ENCODE measurements at places on chromosomes 7 and 10.

GRCh38 chr10:130729876-130730275 lies 581.6 kb downstream of the TCERG1L start:
- no peak overlapping the region for H3K4me3 ChIP-seq
- no peak overlapping the region for H3K27ac ChIP-seq
- DNase-seq = no peak

- no peaks in the 10 kb centered on the region for H3K36me3 ChIP-seq
- H3K27ac ChIP-seq = no peak overlapping the region
- peaks cover 7% of the 10 kb centered on the region for H3K27me3 ChIP-seq
- no peaks in the 10 kb centered on the region for H3K4me1 ChIP-seq
- no peak for DNase-seq
These were observed 22.2 kb upstream of the EXOC4 start for GRCh38 chr7:133230591-133231194.

- H3K4me1 ChIP-seq = no peaks in the 10 kb centered on the region
- no peak for DNase-seq
- no peaks in the 10 kb centered on the region for H3K27me3 ChIP-seq
- H3K4me3 ChIP-seq = no peak overlapping the region
- H3K36me3 ChIP-seq = no peaks in the 10 kb centered on the region
These were observed 10.8 kb downstream of the CHST15 start for GRCh38 chr10:124082555-124082954.

DNA sequence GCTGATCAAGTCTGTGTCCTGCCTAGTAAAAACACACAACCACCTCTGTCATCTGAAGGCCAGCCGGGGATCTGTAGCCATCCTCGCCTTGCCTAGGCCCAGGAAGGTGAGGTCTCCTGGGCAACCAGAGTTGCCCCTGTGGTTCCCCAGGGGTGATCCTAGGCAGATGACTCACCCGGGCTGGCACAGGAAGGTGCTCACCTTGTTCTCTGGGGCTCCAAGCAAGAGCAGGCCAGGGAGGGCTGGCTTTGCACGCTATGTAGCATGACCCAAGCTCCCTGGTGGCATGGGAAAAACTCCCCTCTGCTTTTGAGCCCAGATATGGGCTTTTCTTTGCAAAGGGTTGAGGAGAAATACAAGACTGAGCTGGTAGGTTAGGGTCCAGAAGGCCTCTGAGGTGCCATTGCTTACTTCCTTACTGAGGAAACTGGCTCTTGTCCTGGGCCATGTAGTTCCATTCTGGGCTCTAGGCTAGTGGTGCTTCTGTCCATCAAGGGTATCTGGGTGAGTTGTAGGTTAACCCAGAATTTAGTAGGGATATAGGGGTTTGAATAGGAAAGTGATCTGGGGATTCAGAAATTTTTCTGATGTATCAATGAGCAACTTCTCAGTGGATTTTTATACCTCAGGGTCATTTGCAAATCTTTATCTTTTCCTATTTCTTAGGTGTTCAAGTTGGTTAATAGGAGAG lies 112.0 kb downstream of the NT5C2 start:
- H3K36me3 ChIP-seq = no peaks in the 10 kb centered on the region
- no peak for DNase-seq
- H3K4me1 ChIP-seq = no peaks in the 10 kb centered on the region
- no peak overlapping the region for H3K4me3 ChIP-seq
- no peak overlapping the region for H3K27ac ChIP-seq
- no peaks in the 10 kb centered on the region for H3K27me3 ChIP-seq

- H3K36me3 ChIP-seq = no peaks in the 10 kb centered on the region
- DNase-seq = no peak
- H3K4me1 ChIP-seq = no peaks in the 10 kb centered on the region
- H3K27me3 ChIP-seq = peaks cover 8% of the 10 kb centered on the region
These were observed 525.7 kb downstream of the KCNMA1 start for GRCh38 chr10:77111611-77112550.

GRCh38 chr10:85979598-85979997 lies 387.0 kb downstream of the GRID1 start:
- peaks cover 2% of the 10 kb centered on the region for H3K27me3 ChIP-seq
- no peak overlapping the region for H3K4me3 ChIP-seq
- H3K36me3 ChIP-seq = no peaks in the 10 kb centered on the region
- DNase-seq = no peak
- H3K27ac ChIP-seq = no peak overlapping the region

- no peak for DNase-seq
- peaks cover 2% of the 10 kb centered on the region for H3K27me3 ChIP-seq
- H3K27ac ChIP-seq = no peak overlapping the region
- H3K4me3 ChIP-seq = no peak overlapping the region
These were observed 74.1 kb upstream of the PTPRZ1 start for GRCh38 chr7:121798896-121799295.

DNA sequence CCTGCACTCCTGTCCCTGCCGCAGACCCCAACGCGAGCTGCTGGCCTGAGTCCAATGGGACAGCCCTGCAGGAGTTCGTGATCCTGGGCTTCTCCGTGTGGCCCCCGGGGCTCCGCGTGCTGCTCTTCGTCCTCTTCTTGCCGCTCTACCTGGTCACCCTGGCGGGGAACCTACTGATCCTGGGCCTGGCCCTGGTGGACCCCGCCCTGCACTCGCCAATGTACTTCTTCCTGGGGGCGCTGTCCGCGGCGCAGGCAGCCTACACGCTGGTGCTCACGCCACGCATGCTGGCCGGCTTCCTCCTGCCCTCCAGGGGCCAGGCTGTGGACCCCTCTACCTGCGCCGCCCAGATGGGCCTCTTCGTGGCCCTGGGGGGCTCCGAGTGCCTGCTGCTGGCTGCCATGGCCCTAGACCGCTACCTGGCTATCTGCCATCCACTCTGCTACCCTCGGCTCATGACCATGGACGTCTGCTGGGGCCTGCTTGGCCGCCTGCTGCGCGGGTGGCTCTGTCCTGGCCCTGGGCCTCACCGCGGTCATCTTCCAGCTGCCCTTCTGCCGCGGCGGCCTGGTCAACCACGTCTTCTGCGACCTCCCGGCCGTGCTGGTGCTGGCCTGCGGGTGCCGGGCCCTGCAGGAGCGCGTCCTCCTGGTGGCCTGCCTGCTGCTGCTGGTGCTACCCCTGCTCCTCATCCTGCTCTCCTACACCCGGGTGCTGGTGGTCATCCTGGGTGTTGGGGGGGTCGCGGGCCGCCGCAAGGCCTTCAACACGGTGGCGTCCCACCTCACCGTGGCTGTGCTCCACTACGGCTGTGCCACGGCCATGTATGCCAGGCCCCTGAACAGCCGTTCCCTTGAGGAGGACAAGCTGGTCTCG lies 71.7 kb downstream of the RBAK start:
- no peak for DNase-seq
- peaks cover 2% of the 10 kb centered on the region for H3K27me3 ChIP-seq
- H3K4me1 ChIP-seq = no peaks in the 10 kb centered on the region
- peaks cover 2% of the 10 kb centered on the region for H3K36me3 ChIP-seq
- no peak overlapping the region for H3K4me3 ChIP-seq

DNA sequence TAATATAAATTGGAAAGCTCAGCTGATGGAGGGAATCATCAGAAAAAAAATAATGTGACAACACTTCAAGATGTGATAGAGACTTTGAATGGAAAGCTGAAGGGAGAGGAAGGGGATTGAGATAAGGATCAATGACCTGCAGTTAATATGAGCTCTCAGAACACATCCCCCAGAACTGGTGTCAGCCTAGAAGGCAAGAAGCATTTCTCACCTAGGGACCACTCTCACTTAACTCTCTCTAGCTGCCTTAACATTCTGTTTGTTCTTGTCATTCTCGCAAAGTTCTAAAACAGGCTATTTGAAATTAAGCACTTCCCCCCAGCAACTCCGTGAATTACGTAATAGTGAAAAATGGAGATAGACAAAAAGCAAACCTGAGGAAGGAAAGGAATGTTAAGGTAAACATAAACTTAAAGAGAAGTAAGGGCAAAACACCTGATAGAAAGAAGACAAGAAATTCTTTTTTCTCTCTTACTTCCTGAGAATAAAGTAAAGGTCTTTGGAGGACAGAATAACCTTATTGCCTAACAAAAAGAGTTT lies 1.2 kb upstream of the MPP7 start:
- no peaks in the 10 kb centered on the region for H3K27me3 ChIP-seq
- no peaks in the 10 kb centered on the region for H3K36me3 ChIP-seq
- peak overlapping the region; percentile 93 for H3K4me3 ChIP-seq
- H3K4me1 ChIP-seq = peaks cover 55% of the 10 kb centered on the region
- H3K27ac ChIP-seq = peak overlapping the region; percentile 98

- H3K4me1 ChIP-seq = peaks cover 9% of the 10 kb centered on the region
- no peak overlapping the region for H3K27ac ChIP-seq
- no peak for DNase-seq
- peaks cover 8% of the 10 kb centered on the region for H3K27me3 ChIP-seq
- H3K4me3 ChIP-seq = no peak overlapping the region
These were observed 1120.7 kb downstream of the GATA3 start for GRCh38 chr10:9175200-9175599.

- peak overlapping the region; percentile 72 for H3K27ac ChIP-seq
- H3K4me1 ChIP-seq = peaks cover 25% of the 10 kb centered on the region
- no peaks in the 10 kb centered on the region for H3K36me3 ChIP-seq
- no peaks in the 10 kb centered on the region for H3K27me3 ChIP-seq
- peak; percentile 60 for DNase-seq
- no peak overlapping the region for H3K4me3 ChIP-seq
These were observed 2.4 kb downstream of the NYAP1 start for GRCh38 chr7:100486111-100486636.

GRCh38 chr7:151964951-151965350 lies 8.7 kb downstream of the GALNTL5 start:
- no peak overlapping the region for H3K27ac ChIP-seq
- H3K27me3 ChIP-seq = peaks cover 2% of the 10 kb centered on the region
- H3K4me3 ChIP-seq = no peak overlapping the region
- peaks cover 2% of the 10 kb centered on the region for H3K4me1 ChIP-seq

DNA sequence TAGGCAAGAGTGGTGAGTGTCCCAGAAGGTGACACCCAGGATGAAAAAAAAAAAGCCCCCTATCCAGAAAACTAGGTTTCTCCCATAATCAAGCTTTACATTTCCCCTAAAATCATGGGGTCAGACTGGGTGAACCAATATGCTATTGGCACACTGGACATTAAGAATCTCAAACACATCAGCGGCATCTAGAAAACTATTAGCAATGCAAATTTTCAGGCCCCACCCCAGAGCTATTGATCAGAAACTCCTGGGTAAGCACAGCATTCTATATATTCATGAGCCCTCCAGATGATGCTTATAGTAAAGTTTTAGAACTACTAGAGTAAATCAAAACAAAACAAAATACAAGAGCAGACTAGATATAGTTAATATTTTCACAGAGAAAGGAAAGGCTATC lies 36.4 kb downstream of the IQUB start:
- no peaks in the 10 kb centered on the region for H3K4me1 ChIP-seq
- H3K27me3 ChIP-seq = peaks cover 18% of the 10 kb centered on the region
- H3K36me3 ChIP-seq = no peaks in the 10 kb centered on the region
- H3K27ac ChIP-seq = no peak overlapping the region
- H3K4me3 ChIP-seq = no peak overlapping the region
- DNase-seq = no peak

GRCh38 chr10:101693651-101693977 lies 1.4 kb downstream of the FBXW4 start:
- no peak for DNase-seq
- H3K4me3 ChIP-seq = peak overlapping the region; percentile 97
- H3K4me1 ChIP-seq = peaks cover 53% of the 10 kb centered on the region
- no peaks in the 10 kb centered on the region for H3K36me3 ChIP-seq
- peak overlapping the region; percentile 99 for H3K27ac ChIP-seq
- H3K27me3 ChIP-seq = no peaks in the 10 kb centered on the region

DNA sequence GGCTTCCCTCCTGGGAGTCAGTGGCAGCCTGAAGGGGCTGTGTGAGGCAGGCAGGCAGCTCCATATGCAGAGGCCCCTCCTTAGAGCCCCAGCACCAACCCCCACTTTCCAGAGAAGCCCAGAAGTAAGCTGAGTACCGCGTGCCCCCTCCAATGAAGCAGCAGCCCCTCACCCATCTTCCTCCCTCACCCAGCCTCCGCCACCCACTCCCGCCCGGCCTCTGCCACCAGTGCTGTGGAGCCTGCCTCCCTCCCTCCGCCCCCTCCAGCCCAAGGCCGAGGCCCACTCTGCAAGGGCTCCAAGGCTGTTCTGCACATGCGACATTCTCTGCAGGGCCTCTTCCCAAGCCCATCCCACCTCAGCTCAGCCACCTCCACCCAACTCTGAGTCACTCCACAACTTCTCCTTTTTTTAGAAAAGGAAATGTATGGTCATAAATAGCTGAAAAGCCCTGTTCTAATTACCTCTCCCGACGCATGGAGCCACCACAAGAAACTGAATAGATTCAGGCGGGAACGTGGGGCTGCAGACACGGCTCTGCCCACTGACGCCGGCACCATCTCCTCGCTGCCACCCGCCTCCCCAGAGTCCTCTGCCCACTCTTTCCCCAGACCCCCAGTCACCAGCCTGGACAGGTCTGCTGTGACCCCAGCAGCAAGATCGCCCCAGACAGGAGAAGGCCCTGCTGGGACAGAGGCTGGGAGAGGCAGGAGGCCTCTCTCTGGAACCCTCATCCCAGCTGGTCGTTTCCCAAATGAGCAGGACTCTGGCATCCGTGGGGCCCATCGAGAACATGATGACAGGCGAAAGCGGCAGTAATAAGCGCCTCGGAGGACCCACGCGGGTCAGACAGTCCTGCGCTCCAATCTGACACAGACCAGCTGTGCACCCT lies 213.9 kb downstream of the MAD1L1 start:
- peak overlapping the region; percentile 88 for H3K27ac ChIP-seq
- H3K36me3 ChIP-seq = no peaks in the 10 kb centered on the region

DNA sequence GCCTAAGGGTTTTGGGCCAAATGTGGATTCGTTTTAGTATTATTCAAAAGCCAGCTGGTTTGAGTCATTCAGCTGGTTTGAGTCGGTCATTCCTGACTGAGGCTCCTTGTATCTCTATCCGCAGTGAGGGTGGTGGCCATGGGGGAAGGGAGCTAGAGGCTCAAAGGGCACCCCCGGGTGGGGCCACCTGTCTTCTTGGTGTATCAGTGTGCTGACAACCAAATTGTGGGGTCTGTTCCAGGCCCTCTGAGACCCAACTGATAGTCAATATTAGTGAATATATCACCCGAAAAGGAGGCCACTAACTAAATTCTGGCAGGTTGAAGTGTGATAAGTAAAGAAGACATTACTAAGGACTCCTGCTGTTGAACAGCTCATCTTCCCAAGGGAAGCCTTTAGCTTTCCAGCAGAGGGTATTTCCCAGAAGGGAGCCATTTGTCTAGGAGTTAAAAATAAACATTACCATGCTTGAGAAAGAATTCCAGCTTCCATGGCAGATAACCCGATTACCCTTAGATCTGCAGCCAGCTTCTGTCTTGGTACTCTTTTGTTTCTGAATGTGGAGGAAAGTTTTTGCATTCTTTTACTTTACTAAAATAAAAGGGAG lies 29.9 kb upstream of the DDX50 start:
- no peak overlapping the region for H3K4me3 ChIP-seq
- no peaks in the 10 kb centered on the region for H3K36me3 ChIP-seq
- no peak for DNase-seq
- H3K4me1 ChIP-seq = peaks cover 6% of the 10 kb centered on the region
- H3K27me3 ChIP-seq = no peaks in the 10 kb centered on the region
